ENCODE measurements at places on chromosomes 2 and 18.

GRCh38 chr2:8028981-8029380 lies 652.9 kb upstream of the ID2 start:
- no peak for DNase-seq

DNA sequence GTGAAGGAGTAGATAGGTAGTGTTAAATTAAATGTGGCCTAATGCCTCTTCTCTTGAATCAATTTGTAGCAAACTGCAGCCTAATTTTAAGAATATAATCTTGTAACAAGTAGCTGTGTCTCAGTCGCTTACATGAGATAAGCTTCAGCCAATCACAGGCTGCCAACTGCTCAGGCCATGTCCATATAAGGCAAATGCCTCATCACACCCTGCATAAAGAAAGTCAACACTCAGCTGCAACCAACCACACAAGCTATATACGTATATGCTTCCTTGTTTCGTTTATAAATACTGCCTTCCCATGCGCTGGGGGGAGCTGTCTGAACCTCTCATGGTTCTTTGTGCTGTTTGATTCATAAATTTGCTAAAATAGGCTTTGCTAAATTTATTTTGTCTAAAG lies 476.3 kb downstream of the TRIB2 start:
- no peak for DNase-seq

GRCh38 chr18:79507076-79507545 lies 111.4 kb downstream of the NFATC1 start:
- peak; percentile 81 for DNase-seq

GRCh38 chr2:48586433-48586832 lies 31.2 kb upstream of the GTF2A1L start:
- no peak for DNase-seq

DNA sequence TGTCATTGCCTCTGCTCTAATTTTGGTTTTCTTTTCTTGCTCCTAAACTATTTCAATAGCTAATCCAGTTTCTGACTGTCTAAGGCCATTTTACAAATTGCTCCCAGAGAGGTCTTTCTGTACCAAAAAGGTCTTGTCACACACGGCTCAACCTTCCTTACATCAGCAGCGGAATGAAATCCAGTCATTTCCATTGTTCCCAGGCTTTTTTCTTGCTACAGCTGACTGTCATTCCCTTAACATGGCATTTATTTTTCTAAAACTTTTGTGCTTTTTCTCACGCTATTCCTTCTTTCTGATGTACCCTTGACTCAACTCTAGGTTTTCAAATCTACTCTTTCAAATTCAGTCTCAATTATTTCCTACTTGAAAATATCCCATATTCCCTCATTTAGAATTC lies 24.3 kb downstream of the FAM171B start:
- no peak for DNase-seq

DNA sequence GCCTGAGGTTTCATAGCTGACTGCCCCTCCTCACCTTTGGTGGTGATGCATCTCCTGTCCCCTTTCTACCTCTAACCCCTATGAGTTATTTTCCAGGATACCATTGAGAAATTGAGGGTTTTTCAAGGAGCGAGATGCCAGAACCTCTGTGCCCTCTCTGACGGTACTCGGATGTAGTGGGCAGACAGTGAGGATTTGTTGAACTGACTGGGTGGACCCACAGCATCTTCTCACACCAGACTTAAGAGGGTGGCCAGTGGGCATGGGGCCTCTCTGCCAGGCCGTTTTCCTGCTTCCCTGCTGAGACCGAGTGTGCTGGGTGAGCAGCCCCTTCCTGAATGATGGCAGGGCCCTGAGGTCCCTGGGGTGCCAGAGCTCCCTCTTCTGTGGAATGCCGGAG lies 46.3 kb downstream of the ARHGEF4 start:
- DNase-seq: no peak

DNA sequence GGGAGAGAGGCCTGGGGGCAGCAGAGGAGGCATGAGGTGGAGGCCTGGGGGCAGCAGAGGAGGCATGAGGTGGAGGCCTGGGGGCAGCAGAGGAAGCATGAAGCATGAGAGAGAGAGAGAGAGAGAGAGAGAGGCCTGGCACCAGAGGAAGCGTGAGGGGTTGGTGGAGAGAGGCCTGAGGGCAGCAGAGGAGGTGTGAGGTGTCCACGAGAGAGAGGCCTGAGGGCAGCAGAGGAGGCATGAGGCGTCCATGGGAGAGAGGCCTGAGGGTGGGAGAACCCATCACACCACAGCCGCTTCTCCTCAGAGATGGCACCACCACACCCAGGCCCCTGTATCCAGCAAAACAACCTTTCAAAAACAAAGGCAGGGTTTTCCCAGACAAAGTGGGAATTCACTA lies 55.7 kb upstream of the KCNG2 start:
- no peak for DNase-seq

- DNase-seq: no peak
Observed at GRCh38 chr18:27712066-27712465, 464.9 kb downstream of the CDH2 start.

GRCh38 chr2:71906357-71906973 lies 241.2 kb downstream of the CYP26B1 start:
- no peak for DNase-seq

GRCh38 chr2:157868993-157869392 lies 7.1 kb downstream of the ACVR1 start:
- DNase-seq: no peak

GRCh38 chr2:213451542-213452239 lies 167.4 kb downstream of the SPAG16 start:
- no peak for DNase-seq
